CD14-positive monocyte (primary cell): ENCODE measurements at places on chromosomes 7 and 10.
A peak's percentile ranks its signal among the peaks of the same experiment; 100 is the strongest.

DNA sequence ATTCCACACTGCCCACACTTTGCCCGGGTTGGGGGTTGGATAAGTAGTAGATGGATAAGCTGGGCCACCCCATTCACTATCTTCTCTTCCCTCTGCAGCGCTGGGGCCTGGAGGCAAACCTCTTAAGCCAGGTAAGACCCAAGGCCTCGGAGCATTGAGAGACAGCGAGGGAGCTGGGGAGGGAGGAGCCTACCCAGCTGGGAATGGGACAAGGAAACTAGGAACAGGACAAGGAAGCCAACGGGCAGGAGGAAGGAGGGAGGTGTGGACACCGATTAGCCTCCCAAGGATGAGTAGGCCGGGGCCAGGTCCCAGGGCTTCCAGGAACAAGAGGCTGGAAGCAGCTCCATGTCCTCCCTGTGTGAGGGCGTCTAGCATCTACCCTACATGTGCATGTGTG is 9.6 kb downstream of the ELN start:
- DNase-seq: no peak

DNA sequence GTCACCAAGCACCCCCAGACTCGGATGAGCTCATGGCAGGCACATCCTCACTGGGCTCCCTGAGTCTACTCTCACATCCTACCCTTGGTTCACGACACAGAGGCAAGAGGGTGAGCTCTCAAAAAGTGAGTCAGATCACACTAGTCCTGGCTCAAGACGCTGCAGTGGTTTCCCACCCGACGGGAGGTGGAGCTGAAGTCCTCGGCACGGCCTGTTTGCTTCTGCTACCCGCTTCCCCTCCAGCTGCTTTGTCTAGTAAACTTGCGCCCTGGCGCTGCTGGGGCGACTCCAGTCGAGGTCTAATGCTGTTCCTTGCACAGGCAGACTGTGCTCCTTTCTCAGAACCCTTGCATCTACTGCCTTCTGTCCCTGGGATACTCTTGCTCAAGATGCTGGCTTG is 13.5 kb upstream of the SFMBT2 start:
- DNase-seq: no peak

GRCh38 chr10:103510046-103510685 is 16.7 kb downstream of the NEURL1 start:
- DNase-seq: no peak

DNA sequence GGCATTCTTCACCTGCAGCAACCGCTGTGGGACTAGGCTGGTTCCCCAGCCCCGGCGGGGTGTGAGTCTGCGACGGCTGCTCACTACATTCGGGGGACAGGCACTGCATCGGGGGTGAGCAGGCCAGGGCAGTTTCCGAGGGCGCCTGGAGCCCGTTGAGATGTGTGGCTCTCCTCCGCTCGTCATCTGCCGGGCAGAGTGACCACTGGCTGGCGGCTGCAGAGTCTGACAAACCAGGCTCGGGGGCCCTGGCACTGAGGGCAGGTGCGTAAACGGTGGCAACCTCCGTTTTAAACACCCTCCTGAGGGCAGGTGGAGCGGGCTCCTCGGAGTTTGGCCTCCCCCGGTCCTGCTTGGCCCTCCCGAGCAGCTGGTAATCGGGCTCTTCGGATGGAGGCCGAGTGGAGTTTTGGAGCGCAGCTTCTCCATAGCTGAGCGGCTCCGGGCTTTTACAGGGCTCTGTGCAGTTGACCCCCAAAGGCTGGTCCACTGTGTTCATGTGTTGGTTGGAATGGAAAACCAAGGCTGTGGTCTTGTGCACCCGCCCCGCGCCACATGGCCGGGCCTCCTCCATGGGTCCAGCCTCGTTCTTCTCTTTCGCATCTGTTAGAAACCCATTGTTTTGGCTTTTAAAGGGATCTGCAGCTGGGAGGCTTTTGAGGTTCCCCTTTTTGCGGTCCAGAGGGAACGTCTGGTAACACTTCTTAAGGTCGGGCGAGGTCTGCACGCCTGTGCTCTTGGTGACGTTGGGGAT is 20.9 kb downstream of the INSYN2A start:
- no peak for DNase-seq

DNA sequence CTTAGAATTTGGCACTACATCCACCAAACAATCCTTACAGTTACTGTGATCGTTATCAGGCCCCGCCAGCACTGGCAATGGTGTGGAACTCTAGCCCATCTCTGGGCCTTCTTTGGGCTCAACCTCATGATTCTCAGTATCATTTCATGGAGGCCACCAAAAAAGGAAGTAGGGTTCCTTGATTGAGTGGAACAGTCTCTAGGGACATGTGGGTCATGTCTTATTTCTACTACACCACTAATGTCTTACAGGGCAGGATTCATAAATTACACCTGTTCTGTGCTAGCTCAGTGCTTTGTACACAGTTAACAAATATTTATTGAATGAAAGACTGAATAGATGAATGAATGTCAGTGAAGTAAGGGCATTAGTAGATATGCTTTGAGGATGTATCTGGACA is 53.9 kb downstream of the AP3M1 start:
- no peak for DNase-seq

- DNase-seq: no peak
Observed at GRCh38 chr10:49115796-49116508, 630 bp upstream of the VSTM4 start.

DNA sequence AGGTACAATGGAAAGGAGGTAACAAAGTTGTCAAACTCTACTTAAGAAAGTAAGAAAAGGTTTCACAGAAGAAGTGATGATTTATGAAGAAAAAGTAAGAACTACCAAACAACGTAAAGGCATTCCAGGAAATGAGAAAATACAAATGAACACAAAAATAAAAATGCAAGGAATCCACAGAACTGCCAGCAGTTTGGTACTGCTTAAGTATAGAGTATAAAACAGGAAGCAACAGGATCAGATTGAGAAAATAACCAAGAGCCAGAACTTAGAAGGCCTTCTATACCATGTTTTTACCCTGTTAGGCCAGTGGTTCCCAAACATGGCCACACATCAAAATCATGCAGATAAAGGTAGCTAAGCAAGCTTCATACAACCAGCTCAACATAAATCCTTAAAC is 9.2 kb downstream of the NDUFA5 start:
- no peak for DNase-seq

GRCh38 chr10:43128958-43129706 is 9.1 kb upstream of the CSGALNACT2 start:
- DNase-seq: peak; percentile 84

- DNase-seq: no peak
Observed at GRCh38 chr10:80855348-80855971, 317.8 kb downstream of the SH2D4B start.

DNA sequence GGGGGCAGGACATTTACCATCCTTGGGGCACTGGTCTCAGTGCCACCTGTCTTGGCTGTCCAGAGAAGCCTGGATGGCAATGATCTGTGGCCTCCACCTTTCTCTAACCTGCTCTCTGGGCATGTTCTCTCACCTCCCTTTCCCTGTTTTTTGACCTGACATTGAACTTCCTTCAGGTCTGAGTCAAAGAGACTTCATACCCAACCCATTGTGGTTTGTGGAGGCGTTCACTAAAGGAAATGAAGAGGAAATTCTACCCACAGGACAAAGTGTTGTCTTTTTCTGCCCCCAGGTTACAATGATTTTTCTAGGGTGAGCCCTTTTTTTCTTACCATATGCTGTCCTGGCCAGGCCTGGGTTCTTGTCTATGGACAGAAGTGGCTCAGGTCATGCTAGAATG is 76.6 kb downstream of the CYP26A1 start:
- DNase-seq: peak; percentile 10

DNA sequence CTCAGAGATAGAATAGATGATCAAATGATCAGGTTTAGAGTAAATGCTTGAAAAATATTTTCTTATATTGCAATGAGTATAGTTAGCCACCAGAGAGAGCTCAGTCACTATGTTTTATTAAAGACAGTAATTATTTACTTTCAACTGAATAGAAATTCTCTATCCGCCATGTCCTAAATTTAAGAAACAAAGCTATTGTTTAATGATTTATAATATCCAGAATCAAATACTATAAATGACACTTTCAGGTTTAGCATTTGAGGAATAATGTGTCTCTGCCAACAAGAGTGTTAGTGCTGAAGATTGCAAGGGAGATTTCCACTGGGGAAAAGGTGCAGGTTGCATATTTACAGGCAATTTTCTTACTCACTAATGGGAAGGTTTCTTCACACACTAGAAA is 184.7 kb downstream of the DGKB start:
- no peak for DNase-seq

DNA sequence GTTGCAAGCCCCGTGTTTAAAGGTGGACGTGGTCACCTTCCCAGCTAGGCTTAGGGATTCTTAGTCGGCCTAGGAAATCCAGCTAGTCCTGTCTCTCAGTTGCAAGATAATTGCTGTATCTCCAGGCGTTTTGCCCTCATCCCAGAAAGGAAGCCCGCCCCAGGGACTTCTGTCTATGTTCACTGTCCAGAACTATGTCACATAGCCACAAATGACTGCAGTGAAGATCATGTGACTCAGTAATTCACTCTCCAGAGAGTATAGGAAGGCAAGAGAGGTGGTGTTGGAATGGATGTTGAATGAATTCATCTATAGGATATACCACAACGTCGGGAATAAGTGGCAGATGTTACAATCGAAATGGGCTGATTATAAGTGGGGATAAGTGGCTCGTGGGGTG is 349 bp upstream of the ERVW-1 start:
- no peak for DNase-seq

DNA sequence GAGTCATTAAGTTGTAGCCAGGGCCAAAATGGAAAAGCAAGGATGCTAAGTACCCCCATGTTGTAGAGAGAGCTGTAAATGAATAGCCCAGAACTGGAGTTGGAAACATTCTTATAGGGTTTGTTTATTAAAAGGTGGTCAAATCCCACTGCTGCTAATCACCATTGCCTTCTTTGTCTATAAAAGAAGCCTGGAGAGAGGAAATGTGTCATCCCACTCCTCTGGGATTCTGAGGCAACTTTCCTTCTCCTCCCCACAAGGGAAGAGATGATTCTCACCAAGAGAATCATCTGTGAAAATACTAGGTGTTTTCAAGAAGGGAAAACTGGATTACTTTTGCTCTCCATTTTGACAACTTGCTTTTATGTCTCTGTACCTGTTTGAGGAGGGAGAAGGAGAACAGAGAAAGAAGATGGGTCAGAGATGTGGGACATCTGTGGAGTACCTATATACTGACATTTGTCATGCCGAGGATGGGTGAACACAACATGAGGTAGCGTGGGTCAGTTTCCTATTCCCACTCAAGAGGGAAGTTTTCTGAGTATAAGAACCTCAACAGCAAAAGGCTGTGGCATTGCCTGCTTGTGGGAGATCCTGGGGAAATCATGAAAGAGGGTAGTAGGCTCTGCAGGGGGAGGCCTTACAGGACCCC is 262.2 kb downstream of the KIF20B start:
- DNase-seq: no peak

- no peak for DNase-seq
Observed at GRCh38 chr7:91064938-91065337, 199.3 kb upstream of the FZD1 start.

- no peak for DNase-seq
Observed at GRCh38 chr7:82624337-82624736, 180.8 kb upstream of the CACNA2D1 start.

DNA sequence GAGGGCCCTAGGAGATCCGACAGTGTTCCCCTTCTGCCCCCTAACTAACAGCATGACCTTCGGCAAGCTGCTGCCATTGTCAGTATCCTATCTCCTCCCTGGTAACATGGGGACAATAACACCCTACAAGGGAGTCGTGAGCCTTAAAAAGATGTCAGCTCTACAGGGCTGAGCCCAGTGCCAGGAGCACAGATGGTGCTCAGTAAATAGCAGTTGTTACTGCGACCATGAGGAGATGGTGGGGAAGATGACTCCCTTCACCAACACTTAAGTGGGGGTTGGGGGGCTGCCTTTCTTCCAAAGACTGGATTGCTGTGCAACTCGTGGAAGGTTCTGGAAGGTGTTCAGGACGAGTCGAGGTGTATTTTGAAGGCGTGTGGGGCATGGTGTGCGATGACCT is 29.5 kb upstream of the C10orf120 start:
- no peak for DNase-seq

- peak; percentile 36 for DNase-seq
Observed at GRCh38 chr7:138460649-138461607, 869 bp downstream of the TRIM24 start.

GRCh38 chr7:89029864-89030263 is 234.3 kb upstream of the TEX47 start:
- no peak for DNase-seq

DNA sequence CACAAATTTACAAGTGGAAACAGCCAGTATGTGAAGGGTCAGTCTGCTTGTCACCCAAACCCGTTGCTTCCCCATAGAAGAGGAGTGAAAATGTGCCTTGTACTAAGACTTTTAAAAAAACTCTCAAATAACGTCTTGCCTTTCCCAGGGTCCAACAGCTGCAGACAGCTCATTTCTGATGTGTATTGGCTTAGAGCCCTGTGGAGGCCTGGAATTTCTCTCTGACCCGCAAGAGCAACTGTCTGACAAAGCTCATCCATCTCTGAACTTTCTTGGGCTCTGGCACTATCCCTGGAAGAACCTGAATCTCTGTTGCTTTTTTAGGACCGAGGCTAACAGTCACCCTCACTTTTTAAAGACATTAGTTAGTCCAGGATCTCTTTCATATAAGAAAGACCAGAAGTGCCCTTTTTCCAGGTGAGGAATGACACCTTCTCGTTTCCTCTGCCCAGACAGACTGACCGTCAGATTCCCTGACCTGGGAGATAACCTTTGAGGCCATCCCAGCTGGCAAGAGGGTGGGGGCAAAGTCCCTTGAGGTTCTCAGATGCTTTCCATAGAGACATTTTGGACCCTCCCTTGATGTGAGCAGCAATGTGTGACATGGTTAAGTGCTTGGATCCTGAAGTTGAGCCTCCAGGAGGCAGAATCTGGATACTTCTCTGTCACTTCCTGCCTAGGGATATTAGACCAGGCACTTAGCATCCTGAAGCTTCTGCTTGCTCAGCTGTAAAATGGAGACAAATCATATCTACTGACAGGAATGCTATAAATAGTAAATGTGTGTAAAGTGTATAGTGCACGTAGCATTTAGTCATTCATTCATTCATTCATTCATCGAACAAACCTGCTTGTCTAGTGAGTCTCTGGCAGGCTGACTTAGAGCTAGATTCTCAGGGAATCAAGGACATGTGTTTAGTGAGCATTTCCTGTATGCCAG is 4.5 kb upstream of the NODAL start:
- DNase-seq: no peak

- DNase-seq: no peak
Observed at GRCh38 chr10:100359529-100360150, 12.6 kb downstream of the SCD start.

DNA sequence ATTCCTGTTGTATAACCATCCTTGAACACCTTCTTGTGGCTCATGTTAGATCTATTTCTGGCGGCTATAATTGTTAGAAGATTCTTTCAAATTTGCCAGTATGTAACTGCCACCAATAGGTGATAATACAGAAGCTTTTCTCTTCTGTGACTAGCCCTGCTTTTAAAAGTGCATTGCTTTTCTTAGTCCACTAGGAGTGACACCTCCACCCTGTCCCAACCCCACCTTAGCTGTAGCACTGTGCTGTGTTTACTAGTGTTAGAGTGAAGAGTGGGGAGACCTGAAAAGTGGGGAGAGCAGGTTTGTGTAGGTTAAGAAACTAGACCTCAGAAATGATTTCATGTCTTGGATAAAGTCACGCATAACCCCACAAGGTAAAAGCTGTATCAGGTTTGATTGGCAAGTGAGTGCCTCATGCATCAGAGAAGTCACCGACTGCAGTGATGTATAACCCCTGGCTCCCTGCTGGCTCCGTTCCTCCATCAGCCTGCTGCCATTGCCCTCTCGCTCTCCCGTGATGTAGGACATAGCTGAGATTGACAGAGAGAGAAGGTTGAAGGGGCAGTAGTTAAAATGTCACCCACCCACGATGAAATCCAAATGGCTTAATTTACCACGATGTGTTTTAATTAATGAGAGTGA is 12.5 kb downstream of the NPVF start:
- DNase-seq: no peak
